ENCODE measurements at places on chromosomes 1 and 21. TPM values are rescaled to one million over a fixed set of nuclear protein-coding genes. Genes with fewer than 3 reads are reported as not detected.

The LMOD1 gene
- total RNA-seq = 32.1 TPM

The ZNF362 gene
- total RNA-seq = 15.6 TPM

The SPRR2A gene
- total RNA-seq = not detected

The FLVCR1 gene
- total RNA-seq = 7.9 TPM

The WNT4 gene
- total RNA-seq = 17.2 TPM

The SAMSN1 gene
- total RNA-seq = 8.0 TPM

Measured in ovary (tissue), 10 donors.